ENCODE measurements at places on chromosomes 3 and 15.

DNA sequence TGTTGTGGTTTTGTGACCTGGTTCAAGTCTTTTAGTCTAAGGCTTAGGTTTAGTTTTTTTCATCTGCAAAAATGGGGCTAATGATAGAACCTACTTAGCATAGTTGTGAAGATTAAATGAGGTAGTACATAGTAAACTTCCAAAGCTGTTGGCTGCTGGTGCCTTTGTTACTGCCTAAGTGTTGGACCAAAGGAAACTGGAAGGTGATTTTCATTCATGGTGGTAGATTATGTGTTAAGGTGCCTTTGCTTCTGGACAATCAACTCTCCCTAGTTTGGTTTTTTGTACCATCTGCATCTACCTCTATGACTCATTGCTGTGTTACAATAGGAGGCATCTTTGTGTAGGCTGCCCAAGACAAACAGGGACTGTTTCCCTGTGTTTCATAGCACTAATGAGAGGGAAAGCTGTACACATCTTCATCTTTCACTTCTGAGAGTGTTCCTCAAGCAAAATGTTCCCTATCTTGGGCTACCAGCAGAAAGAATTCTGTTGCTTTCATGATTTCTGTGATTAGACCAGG is 3.2 kb downstream of the MAP2K1 start:
- no peak for DNase-seq

GRCh38 chr3:37964716-37965115 is 25.9 kb upstream of the VILL start:
- DNase-seq, result no peak

GRCh38 chr15:89928421-89928820 is 15.7 kb upstream of the ARPIN start:
- DNase-seq, result no peak

DNA sequence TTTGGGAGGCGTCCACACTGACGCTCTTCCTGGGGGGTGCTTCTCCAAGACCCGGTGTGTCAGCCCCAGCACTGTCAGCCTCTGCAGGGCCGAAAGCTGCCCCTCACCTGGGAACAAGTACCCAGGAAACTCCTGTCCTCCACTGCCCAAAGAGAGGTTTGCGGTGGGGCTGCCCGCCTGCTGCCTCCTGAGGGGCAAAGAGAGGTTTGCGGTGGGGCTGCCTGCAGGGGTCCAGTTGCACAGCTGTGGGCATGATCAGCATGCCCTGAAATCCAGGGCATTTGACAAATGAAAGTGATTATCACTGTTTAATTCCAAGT is 15.1 kb upstream of the SNRPA1 start:
- no peak for DNase-seq

- DNase-seq, result no peak
Observed at GRCh38 chr15:85630311-85630710, 164.4 kb downstream of the KLHL25 start.

- DNase-seq, result no peak
Observed at GRCh38 chr3:127467391-127467790, 123.1 kb downstream of the TPRA1 start.

DNA sequence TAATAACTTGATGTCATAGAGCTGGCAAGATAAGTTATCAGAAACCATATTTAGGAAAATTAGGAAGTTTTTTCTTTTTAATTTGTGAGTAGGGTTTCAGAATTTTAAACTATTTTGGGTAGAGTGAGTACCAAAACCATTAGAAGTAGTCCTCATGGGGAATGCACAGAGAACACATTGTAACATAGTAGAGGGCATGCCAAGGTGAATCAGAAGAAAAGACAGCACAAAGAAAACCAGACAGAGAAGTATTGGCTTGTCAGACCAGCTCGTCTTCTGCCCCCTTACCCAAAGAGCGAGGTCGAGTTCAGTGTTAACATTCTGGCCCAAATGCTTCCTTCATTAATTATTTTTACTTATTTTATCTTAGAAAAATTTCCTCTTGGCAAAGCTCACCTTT is 121.3 kb upstream of the SAMMSON start:
- DNase-seq, result no peak

DNA sequence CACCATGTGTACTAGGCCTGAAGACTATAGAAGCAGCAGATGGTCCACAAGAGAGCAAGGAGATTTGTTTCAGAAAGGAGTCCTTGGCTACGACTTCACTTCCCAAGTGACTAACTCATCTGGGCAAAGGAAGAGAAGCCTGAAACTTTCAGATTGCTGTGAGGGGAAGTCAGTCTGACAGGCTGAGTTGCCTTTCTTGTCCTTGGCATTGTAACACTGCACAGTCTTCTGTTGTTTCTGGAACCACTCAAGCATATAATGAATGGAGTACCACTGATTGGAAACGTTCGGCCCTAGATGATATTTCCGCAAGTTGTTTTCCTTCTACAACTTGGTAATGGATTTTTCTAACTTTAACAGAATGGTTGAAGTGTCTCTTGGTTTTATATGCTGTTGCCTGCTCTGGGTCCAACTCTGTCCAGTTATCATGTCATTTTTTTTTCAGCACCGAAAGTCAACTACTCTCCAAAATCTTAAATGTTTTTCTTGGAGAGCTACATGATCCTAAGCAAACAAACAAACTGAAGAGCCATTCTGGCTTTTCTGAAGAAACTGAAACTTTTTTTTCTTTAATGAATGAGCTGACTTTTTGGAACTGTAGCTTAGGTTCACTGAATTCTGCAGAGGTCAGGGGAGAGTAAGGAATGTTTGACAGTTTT is 685.7 kb downstream of the MECOM start:
- no peak for DNase-seq

- DNase-seq, result no peak
Observed at GRCh38 chr3:190699776-190700175, 162.7 kb downstream of the GMNC start.

DNA sequence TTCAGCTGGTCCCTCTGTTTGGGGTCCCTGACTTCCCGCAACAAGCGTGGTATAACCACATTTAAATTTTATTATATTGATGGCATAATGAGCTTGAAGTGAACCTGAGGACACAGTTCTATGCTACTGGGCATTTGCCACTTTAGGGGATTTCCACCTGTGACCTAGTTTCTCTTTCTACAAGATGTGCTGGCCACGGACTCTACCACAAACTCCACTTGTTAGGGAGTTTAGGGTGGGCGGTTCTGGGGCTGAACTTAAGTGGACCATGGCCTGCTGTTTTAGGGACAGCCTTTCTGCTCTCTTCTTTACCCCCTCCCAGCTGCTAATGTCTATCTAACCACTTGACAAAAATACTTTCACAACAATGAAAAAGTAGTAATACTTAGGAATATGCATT is 1199.1 kb downstream of the SI start:
- DNase-seq, result no peak

DNA sequence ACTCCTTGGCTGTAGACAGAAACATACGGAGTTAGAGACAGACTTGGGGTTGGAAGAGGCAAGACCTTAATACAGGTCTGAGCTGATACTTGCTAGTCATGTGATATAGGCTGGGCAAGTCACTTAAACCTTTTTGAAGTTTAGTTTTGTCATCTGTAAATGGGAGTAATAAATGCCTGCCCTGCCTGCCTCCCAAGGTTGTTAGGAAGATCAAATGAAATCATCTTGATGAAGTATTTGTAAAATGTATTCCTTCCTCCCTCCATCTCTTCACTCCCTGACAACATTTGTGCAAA is 2.9 kb downstream of the PXK start:
- no peak for DNase-seq

DNA sequence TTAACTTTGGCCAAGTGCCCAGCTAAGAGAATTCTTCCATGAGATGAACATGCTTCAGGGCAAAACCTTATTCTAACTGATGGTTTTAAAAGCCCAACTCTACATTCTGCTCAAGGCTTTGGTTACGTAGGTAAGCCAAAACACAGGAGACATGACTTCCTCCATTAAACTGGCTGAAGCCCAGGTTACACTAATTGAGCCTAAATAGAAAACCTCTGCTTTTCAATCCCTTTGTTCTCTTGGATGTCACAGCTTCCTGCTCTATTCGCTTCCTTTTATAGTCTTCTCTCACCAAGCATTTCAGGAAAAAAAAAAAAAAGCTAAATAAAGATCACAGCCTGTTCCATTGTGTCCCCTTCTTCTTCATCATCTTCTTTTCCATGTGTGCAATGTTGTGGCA is 420.4 kb downstream of the TIGIT start:
- DNase-seq, result no peak

DNA sequence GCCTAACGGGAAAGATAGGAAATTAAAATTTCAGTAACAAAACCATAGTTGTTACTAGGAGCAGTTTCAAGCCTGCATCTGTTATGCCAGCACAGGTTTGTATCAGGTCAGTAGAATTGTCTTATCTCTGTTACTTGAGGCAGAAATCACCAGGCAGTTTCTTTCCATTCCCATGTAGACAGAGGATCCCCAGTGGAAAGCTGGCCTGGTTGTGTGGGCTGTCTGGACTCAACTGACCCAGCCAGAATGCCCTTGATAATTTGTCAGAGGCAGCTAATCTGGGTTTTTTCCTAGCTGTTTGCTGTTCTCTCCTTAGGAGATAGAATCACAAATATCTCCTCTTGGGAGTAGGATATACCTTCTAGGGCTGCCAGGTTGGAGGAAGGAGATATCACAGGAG is 1044.7 kb downstream of the IGSF11 start:
- DNase-seq, result no peak

DNA sequence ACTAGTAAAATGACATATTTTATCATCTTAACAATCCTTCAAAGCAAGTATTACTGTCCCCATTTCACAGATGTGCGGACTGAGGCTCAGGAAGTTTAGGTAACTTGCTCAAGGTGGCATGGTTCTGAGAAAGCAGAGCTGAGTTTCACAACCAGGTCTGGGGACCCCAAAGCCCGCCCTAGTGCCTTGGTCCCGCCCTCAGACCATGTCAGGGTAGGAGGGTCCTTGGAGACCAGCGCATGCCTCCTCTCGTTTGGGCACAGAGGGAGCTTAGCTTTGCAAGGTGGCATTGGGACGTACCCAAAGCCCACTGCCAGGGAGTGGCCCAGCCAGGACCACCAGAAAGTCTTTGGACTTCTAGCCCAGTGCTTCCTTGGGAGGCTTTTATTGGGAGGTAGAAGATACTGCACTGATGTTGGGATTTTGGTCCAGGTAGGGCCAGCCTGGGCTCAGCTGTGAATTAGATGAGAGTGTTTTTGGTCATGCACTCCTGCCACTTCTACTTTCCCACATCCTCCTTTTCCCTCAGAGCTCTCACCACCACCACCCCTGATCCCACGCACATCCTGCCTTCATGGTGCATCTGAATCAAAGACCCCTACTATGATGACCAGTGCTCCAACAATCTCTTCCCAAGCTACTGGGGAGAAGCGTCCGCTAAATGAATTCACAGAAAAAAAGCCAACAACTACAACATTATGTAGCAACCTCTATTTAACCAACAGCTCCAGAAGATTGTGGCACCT is 307.9 kb downstream of the TLE3 start:
- no peak for DNase-seq

GRCh38 chr3:148006508-148006907 is 597.3 kb downstream of the ZIC1 start:
- DNase-seq, result no peak

DNA sequence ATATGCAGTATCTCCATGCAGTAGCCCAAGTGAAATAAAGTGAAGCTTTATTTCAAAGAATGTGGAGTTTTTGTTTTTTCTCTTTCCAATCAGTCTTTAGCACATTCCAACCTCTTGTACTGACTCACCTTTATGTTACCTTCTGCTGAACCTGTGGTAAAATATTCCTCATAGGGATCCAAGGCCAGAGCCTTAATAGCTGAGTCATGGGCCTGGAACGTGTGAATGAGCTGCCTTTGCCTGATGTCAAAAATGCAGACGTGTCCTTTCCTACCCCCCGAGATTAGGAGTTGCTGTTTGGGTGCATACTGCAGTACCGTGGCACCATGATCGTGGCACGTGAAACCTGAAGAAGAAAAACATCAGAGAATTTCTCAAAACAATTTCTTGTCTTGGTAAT is 108.5 kb downstream of the GLDN start:
- DNase-seq, result no peak

All from pancreas (tissue), 10 donors.